ENCODE measurements at places on chromosomes 7 and 10.

GRCh38 chr10:95796504-95796903, 40.5 kb downstream of the ENTPD1 start:
- DNase-seq = no peak

- DNase-seq = no peak
Measured at GRCh38 chr7:25653384-25653783, 425.1 kb upstream of the NPVF start.

DNA sequence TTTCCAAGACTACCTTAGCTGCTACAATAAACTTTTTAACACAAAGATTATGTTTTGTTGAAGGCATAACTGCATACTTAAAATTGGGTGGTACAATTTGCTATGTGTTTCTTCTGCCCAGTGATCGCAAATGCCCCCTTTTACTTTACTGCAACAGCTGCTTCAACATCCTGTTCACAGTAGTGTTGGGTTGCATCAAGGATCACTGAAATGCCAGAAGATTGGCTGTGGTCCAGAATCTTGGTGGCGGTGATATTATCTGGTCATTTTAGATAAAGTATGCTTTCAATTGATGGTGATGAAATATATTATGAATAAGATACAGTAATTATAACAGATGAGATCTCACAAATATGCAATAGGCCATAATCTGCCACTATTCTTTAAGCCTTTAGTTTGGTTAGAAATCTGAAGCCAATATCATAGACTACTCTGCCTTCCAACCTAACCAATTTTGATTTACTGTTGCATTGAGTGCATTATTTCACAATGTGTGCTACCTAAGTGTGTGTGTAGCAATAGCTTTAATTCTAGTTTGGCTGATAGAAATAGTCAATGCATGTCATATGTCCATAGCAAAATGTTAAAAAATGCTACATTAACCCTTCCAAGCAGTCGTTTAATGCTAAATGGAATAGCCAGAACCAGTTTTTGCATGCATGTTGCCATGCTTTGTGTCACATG, 29.8 kb upstream of the ING3 start:
- no peak for DNase-seq

- no peak for DNase-seq
Measured at GRCh38 chr7:116538138-116538537, 13.3 kb downstream of the CAV1 start.

GRCh38 chr10:59655309-59655708, 54.3 kb downstream of the SLC16A9 start:
- no peak for DNase-seq

DNA sequence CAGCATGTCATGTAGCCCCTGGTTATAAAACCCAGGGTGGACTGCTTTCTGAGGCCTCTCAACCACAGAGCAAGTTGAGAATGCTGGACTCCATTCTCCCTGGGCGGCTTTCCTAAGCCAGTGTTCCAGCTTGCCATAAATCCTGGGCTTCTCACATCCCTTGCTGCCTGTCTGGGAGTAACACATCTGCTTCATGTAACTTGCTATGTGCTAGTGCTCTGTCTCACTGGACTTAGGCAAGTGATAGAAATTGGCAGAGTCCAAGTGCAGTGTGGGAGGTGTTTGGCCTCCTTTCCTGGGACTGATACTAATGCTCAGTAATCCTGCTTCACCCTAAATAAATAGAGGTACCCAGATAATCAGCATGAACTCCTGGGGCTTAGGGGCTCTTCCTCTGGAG, 277.1 kb upstream of the POM121L12 start:
- no peak for DNase-seq

DNA sequence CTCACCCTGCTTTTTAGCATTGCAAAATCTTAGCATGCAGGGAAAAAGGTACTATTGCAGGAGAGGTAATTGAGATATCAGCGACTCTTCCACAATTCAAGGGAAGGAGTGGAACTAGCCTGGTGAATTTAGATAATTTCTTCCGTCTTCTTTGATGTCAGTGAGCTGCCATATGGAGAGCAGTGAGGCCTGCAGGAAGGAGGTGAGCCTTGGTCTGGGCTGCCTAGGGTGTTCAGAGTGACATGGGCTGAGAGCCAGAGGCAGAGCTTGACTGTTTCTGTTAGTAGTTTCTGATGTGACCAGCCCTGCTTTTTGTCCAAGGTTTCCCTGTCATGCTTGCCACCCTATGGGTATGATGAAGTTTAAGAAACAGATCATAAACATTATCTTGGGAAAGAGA, 28.6 kb downstream of the KAT6B start:
- DNase-seq = no peak

GRCh38 chr10:35219292-35219691, 92.6 kb downstream of the CREM start:
- no peak for DNase-seq

GRCh38 chr7:70838292-70838907, 293.5 kb upstream of the GALNT17 start:
- DNase-seq = no peak

GRCh38 chr10:97590748-97591495, 1.4 kb downstream of the C10orf62 start:
- DNase-seq = no peak

DNA sequence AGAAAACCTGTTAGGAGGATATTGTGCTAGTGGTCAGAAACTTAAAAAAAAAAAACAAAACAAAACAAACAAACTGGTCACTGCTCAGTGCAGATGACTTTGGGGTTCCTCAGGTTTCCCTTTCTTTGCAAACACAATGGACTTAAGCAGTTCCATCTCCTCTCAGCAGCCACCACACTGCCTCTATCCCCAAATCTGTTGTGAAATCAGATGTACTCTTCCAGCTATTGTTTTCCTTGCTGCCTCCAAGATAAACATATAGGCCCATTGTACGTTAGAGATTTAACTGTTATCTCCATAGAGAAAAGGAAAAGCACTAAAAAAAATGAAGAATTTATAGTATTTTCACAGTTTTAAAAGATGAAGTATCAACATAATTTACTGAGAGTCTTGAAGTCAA, 147.1 kb downstream of the MPP7 start:
- DNase-seq = no peak

GRCh38 chr7:37475646-37476045, 27.0 kb upstream of the ELMO1 start:
- DNase-seq = no peak

DNA sequence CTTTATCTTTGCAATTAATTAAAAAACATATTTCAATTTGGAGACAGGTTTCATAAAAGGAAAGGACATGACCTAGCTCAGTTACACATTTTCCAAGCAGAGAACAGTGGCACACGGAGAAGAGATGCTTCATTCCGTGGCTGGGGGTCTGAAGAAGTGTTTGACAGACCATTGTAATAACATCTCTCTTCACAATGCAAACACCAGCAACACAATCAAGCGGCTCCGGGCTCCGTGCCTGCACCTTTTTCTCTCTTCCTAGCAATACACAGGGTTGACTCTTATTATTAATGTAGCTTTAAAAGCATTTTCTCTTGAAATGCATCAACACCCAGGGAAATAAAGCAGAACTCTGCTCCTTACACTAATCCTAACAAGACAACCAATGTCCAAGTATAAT, 261.0 kb upstream of the AOAH start:
- no peak for DNase-seq

GRCh38 chr7:93551063-93551895, 23.2 kb downstream of the CALCR start:
- DNase-seq = peak; percentile 57

- no peak for DNase-seq
Measured at GRCh38 chr10:95339863-95340262, 49.1 kb upstream of the PDLIM1 start.

- no peak for DNase-seq
Measured at GRCh38 chr7:47782022-47782421, 166.2 kb downstream of the PKD1L1 start.

GRCh38 chr10:52918714-52919305, 146.2 kb upstream of the MBL2 start:
- no peak for DNase-seq

DNA sequence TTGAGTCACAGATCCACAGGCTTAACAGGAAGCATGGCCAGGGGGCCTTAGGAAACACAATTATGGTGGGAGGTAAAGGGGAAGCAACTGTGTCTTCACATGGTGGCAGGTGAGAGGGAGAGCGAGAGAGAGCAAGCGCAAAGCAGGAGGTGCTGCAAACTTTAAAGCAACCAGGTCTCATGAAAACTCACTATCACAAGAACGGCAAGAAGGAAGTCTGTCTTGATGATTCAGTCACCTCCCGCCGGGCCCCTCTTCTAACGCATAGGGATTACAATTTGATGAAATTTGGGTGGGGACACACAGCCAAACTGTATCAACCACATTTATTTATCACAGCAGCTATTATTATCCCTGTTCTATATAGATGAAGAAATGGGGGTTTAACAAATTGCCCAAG, 201.6 kb downstream of the DPP6 start:
- no peak for DNase-seq

DNA sequence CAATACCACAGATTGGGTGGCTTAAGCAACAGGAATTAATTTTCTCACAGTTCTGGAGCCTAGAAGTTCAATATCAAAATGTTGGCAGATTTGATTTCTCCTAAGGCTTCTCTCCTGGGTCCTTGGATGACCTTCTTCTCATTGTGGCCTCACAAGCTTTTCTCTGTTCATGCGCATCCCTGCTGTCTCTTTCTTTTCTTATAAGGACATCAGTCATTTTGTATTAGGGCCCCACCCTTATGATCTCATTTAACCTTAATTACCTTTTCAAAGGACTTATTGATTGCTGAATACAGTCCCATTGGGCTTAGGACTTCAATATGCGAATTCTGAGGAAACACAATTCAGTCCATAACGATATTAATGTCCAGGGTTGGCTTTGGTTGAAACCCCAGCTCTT, 285.4 kb downstream of the HDAC9 start:
- no peak for DNase-seq

DNA sequence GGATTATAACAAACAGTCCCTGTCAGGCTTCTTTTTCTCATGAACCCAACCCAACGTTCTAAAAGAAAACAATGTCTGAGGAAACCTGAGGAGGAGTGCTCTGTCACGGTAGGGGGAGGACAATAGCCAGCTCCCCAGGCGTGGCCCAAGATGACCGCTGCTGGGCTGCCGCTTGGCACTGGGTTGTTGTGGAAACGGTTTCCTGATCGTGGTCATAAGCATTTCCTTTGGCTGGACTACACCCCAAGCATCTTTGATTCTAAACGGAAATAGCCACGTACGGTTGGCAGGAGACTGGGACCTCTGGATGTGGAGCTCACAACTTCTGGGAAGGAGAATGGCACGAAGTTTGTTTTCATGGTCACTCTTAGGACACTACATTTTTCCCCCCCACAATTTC, 30.4 kb upstream of the DMBT1 start:
- DNase-seq = no peak

GRCh38 chr7:90717296-90718060, 121.4 kb downstream of the CDK14 start:
- peak; percentile 58 for DNase-seq

DNA sequence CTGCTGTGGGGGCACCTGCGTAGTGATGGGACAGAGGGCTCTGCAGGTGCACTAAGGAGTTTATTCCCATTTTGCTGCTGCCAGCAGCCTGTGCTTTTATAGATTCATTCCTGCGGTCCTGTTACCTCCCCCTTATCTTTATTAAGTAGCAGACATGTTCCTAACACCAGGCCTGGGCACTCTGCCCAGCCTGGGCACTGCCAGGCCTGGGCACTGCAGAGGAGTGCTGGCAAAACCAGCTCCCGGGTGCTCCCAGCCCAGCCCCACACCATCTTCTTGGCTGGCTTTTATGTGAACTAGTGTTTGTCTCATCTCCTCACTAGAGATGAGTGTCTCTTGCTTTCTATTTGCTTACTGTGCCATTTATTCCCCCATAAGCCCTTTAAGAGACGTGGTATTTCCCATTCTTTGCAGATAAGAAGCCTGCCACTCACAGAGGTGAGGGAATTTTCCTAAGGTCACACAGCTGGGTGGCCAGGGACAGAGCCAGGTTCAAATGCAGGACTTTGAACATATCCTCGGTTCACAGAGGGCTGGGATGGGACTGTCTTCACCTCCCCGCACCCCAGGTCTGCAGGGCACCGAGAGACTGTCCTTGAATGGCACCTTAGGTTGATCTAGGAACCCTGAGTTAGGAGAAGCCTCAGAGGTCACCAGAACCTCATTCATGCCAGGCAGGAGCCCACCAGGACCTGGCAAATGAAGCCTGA, 14.6 kb upstream of the DRGX start:
- DNase-seq = no peak

DNA sequence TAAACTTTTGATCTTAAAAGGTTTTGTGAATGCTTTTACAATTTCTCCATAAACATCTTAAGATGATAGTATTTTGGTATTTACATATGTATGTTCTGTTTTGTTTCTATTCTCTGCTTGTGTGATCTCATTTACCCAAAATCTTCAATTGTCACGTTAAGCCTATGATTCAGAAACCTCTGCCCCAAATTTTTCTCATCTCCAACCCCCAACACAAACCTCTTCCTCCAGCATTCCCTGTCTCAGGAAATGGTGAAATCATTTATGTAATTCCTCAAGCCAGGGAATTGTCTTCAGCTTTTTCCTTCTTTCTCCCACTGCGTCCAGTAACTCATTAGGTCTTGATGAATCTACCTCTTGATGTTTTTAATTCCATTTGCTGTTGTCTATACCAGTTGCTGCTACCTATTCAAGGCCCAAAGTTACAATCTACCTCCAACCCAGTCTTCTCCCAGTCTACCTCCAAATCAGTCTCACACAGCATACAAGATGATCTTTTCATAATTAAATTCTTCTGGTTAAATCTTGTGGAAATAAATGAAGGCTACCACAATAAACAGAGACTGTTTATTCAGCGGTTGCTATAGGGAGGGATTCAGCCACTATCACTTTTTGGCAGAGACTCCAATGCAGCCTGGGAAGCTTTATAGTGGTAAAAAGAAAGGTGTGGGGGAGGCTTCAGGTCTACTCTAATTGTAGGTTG, 5.8 kb downstream of the CFAP69 start:
- peak; percentile 30 for DNase-seq

DNA sequence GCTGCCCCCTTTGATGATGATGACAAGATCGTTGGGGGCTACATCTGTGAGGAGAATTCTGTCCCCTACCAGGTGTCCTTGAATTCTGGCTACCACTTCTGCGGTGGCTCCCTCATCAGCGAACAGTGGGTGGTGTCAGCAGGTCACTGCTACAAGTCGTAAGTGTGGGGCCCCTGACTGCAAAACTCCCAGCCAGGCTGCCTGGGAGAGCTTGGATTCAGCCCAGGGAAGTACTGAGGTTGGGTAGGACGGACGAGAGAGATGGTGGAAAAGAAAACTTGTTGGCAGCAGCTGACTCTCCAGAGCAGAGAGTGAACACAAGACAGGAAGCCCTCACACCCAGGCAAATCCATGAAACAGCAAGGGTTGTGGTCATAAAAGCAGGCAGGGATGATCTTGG, 1.3 kb downstream of the PRSS2 start:
- no peak for DNase-seq

- no peak for DNase-seq
Measured at GRCh38 chr7:92333866-92334265, 88.1 kb downstream of the ANKIB1 start.

DNA sequence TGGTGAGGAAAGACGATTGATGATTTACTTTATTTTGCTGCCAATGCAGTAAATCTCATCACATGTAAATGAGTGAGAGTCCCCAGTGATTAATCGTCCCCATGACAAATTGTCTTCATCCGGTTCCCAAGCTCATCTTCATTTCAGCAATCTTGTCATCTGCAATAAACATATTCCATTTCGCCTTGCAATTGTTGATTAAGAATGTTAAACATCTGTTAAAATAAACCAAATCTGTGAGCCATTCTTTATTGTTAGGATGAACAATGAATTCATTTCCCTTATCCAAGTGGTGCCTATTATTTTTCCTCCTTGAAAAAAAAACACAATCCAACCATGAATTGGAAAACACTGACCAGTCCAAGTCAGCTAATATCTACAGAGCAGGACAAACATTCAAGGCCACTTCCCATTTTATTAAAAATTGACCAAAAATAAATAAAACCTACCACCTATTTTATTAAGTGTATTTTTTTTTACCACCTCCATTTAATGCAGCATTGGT, 36.5 kb downstream of the NPS start:
- no peak for DNase-seq
